ENCODE measurements at places on chromosomes 12 and 14.

DNA sequence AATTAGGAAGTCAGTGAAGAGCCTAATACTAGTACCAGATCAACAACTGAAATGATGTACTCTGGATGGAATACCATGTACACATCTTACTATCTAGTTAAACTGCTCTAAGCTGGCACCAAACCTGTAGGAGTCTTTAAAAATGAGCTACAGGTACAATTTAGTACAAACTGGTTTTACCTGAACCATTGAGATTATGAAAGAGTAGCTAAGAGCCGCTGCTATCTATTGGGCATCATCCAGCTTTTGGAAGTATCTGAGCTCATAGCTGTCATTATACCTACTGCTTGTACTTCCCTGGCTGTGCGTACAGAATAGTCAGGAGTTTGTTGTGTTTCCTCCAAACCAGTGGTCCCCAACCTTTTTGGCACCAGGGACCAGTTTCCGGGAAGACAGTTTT lies 12.4 kb downstream of the TBC1D30 start:
- DNase-seq: no peak

DNA sequence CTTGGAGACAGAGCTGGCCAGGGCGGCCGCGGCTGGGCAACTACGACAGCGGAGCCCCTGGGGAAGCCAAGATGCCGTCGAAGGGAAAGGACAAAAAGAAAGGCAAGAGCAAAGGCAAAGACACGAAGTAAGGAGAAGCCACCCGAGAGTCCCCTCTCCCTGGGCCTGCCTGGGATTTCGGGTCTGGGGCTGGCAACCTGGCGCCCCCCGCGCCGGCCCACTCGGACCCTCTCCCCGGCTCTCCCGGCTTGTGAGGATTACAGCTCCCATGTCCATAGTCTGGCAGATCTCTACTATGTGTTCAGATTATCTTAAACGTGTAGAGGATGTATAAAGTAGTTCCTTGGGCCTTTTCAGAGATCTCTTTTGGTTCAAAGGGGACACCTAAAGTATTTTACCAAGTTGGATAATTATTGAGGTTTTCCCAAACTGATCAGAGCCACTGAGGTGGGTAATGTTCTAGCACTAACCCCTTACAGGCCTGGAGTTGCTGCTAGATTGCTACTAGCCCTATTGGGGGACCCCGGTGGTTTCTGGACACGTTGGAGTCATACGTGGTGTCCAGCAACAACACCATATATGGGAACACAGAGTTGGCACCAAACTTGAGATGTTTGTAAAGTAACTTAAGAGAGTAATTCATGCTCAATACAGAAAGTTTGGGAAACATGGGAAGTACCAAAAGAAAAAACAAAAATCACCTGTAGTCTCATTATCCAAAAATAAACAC lies 424 bp downstream of the BBOF1 start:
- DNase-seq: no peak

DNA sequence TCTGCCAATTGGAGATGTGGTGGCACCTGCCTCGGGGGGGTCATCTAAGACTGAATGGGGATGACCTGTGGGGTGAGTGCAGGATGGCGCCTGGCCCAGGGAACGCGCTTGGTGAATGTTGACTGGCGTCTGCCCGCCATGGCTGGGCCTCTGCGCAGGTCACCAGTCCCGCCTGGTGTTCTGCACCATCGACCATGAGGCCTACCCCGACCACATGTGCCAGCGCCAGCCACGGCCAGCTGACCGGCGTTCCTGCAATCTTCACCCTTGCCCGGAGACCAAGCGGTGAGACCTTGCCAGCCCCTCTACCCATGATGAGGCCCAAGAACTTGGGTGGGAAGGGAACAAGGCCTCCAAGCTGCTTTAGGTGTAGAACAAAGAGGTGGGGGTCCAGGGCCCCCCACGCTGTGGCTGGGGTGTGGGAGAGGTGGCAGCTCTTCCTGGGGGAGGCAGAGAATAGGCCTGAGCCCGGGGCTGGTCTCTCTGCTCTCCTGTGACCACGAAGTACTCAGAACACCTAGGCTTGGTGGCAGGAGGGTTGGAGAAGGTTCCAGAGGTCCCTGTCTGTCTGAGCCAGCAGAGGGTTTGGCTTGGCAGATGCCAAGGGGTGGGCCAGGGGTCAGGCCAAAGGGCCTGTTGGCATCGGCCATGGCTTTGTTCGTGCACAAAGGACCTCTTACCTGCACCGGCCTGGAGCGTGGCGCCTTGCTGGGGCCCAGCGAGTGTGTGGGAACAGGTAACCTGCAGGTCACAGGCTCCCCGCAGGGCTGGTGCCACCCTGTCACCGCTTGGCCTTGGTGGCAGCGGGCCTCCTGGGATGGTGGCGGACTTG lies 15.4 kb downstream of the PAPLN start:
- DNase-seq: no peak

DNA sequence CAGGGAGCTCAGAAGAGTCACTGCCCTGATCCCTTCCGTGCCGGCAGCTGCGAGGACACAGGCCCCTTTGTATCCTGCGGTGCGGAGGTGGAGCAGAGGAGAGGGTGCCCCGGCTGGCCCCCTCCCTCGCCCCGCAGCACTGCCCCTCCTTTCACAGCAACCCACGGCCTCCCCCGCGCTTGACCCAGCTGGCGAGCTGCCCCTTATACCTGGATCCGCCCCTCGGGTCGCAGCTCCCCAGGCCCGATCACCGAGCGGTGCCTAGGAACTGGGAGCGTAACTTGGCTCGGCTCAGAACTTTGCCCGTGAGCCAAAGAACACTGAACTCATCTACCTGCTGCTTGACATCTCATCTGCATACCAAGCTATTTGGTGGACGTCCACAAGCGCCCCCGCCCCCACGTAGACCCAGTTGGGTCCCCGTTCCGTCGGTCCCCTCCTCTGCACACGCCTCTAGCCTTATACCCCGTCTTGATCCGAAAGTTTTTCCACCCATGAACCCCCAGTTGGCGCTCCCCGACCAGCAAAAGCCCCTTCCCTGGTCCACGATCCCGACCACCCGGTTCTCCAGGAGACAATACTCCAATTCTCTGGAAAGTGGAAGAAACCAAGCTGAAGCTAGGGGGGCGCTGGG lies 697 bp upstream of the DNAJC14 start:
- peak; percentile 62 for DNase-seq

DNA sequence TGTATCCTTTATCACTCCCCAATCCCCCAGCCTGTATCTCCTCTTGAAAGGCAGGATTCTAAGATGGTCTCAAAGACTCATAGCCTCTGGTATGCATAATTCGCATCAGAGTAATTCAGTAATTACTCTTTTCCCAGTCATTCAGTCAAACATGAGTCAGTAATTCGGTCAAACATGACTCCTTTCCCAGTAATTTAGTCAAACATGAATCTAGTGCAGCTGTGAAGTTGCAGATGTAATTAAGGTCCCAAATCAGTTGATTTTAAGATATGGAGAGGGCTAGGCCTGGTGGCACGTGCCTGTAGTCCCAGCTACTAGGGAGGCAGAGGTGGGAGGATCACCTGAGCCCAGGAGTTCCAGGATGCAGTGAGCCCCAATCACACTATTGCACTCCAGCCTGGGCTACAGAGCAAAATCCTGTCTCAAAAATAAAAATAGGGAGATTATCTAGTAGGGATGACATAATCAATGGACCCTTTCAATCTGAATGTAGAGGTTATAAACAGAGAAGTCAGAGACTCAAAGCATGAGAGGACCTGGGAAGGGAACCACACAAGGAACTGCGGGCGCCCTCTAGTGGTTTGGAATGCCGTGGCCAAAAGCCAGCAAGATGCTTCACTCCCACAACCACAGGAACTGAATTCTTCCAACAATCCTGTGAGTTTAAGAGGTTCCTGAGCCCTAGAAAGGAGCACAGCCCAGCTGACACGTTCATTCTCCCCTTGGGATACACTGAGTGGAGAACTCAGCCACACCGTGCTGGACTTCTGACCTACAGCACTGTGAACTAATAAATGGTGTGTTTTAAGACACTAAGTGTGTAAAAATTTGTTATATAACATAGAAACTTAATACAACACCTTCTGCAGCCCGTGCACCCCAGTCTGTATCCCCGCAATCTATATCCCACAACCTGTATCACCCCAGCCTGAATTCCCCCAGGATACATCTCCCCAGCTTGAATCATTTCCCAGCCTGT lies 14.3 kb upstream of the ARMH4 start:
- peak; percentile 83 for DNase-seq

DNA sequence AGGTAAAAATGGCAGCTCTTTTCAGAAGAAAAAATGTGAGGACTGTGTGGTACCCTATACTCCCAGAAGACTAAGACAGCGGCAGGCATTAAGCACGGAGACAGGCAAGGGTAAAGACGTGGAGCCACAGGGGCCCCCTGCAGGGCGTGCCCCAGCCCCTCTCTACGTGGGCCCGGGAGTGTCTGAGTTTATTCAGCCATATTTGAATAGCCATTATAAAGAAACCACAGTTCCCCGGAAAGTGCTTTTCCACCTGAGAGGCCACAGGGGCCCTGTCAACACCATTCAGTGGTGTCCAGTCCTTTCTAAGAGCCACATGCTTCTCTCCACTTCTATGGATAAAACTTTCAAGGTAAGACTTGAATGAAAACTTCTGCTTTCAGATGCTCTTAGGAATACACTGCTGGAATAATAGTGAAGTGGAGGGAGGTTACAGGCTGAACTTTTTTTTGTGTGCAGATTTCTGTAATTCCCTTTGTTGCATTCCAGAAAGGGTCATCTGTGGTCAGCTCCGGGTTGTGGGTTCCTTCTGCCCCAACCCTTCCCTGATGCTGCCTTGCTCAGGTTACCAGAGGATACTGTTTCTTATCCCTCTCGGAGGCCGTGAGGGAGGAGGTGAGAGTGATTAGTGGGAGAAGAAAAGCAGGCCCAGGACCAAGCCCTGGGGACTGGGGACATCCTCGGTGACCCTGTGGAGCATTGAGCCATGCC lies 58.4 kb downstream of the SLC25A47 start:
- no peak for DNase-seq

All from activated naive CD4-positive, alpha-beta T cell treated with anti-CD3 and anti-CD28 coated beads, Interleukin-2, amount 10 ng/mL, durations not matched to agents 7 days and 5 days (primary cell).